Aorta (tissue), 5 donors: ENCODE measurements at places on chromosomes 2 and 18. TPM values are rescaled to one million over a fixed set of nuclear protein-coding genes. Genes with fewer than 3 reads are reported as not detected.

The SCYGR2 gene
- total RNA-seq = not detected

The TLX2 gene
- not detected for total RNA-seq

The EPB41L3 gene
- total RNA-seq = 116 TPM

The TFPI gene
- 105 TPM for total RNA-seq
